ENCODE measurements at places on chromosomes 1 and 21. TPM values are rescaled to one million over a fixed set of nuclear protein-coding genes. Genes with fewer than 3 reads are reported as not detected.

DNA sequence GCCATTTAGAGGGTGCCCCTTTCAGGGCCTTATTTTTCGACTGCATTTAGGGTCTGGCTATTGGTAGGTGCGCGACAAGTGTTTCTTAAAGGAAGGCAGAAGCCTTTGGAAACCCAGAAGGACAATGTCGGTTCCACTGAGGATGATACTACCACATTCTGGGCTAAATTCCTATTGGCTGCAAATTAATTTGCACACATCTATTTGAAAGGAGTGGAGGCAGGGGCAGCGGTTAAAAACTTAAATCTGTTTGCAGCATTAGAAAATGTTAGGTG lies 1.1 kb downstream of the PATJ start:
- DNase-seq, result no peak

DNA sequence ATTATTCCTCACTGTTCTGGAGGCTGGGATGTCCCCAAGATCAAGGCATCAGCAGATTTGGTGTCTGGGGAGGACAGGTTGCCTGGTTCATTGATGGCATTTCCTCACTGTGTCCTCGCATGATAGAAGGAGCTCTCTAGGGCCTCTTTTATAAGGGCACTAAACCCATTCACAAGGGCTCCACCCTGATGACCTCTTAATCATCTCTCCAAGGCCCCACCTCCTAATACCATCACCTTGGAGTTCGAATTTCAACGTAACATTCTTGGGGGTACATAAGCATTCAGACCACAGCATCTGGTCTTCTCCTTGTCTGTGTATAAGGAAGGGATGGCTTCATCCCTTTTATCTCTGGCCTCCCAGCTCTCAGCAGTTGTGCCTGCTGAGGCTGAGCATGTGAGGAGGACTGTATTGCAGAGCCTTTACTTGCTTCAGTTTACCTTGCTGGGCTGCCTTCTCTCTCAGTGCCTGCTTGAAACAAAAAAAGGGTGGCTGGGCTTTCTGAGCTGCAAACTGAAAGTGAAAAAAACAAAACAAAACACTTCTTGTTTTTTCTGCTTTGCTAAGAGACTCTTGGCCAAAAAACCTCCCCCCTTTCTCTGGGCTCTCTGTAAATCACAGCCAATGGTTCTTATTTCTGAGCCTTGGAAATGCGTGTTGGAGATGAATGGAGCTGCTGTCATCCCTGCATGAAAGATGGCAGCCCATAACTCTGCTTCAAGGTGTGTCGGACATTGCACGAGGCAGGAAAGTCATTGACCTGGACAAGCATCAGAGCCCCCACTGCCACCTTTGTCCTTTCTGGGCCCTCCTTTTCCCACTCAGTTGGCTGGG lies 75.8 kb downstream of the RHOU start:
- DNase-seq, result no peak

TEX38 gene
- not detected for total RNA-seq

DNA sequence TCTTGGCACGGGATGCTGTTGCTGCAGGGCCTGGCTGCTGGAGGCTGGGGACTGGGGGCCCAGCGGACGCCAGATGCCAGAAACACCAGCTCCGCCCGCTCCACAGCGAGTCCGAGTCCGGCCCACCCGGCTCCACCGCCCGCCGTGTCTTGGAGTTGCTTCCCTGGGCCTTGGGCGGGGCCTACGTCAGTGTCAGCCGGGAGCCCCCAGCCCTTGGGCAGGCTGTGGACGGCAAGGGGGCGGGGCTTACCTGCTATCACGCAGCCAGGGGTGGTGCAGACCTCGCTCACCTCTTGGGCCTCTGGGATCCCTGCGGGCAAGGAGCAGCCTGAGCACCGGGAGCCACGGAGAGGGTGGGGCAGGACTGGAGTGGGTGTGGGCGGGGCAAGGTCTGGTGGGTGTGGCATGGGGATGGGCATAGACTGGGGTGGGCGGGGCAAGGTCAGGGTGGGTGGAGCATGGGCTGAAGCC lies 21.8 kb downstream of the MMEL1 start:
- peak; percentile 3 for DNase-seq

GRCh38 chr1:233868461-233868860 lies 36.0 kb upstream of the SLC35F3 start:
- peak; percentile 83 for DNase-seq

FHL3 gene
- total RNA-seq, result 18.2 TPM

OR2L2 gene
- not detected for total RNA-seq

GRCh38 chr1:158864595-158864994 lies 33.4 kb downstream of the MNDA start:
- DNase-seq, result no peak

DNA sequence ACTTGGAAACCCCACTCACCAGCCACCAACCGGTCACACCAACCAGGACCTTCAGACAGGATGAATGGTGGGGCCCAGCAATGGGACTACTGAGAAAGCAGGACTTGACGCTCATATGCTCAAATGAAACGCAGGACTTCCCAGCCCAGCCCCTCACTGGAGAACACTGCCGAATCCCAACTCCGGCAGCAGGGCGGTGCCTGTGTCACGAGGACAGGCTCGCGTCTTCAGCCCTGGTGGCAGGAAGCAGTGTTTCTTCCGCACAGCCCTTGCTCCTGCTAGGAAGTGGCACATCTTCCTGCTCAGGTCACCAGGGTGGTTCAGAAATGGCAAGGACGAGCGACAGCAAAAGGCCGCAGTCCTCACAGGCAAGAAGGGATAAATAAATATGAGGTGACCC lies 38.9 kb downstream of the CD58 start:
- DNase-seq, result no peak

SH2D5 gene
- 2.1 TPM for total RNA-seq

DNA sequence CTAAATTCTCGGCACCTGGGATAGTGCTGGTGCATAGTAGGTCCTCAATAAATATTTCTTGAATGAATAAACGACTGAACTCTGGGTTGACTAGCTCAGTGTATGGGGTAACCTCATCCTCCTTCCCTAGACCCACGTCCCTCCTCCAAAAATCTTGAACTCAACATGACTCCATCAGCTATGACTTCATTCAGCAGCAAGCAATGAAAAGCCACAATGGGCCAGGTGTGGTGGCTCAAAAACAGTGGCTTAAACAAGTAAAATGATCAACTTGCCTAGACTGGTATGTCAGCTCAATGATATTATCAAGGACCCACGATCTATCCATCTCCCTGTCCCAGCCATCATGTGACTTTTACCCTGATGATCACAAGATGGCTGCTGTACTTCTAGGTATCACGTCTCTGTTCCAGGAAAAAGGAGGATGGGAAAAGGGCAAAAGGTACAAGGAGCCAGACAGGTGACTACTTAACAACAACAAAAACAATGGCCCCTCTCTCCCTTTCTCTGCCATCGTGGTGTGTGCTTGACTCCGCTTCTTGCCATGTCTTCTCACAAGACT lies 13.0 kb upstream of the PAQR7 start:
- DNase-seq, result no peak

GRCh38 chr1:19419691-19420090 lies 65.6 kb downstream of the CAPZB start:
- DNase-seq, result no peak

IGFN1 gene
- total RNA-seq, result not detected

C1orf141 gene
- not detected for total RNA-seq

NECTIN4 gene
- not detected for total RNA-seq

DNA sequence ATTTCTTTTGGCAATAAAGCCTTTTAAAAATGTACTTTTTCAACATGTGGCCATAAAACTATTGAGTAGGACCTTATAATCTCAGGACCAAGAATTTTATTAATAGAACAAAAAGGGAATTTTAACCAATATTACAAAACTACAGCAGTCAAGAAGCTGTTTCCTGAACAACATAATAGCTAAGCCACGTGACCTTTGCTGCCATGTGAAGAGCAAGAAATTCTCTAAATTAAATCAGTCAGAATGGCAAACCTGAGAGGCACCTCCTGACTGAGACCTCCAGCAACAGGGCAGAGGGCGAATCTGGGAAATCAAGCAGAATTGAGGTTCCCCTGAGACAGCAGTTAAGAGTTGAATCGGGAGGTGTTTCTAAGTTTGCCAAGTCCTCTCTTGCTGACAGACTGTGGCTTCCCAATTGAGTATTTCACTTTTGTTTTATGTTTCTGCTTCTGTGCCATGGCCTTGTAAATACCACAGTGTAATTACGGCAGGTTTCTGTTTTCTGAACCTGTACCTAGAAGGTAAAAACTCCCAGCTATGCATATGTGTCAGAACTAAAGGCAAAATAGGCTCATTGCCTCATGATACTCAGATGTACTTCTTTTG lies 358.4 kb downstream of the NTNG1 start:
- DNase-seq, result no peak

OR2W3 gene
- total RNA-seq, result not detected

All from M059J (cell line).